ENCODE measurements at places on chromosomes 1 and 21.

DNA sequence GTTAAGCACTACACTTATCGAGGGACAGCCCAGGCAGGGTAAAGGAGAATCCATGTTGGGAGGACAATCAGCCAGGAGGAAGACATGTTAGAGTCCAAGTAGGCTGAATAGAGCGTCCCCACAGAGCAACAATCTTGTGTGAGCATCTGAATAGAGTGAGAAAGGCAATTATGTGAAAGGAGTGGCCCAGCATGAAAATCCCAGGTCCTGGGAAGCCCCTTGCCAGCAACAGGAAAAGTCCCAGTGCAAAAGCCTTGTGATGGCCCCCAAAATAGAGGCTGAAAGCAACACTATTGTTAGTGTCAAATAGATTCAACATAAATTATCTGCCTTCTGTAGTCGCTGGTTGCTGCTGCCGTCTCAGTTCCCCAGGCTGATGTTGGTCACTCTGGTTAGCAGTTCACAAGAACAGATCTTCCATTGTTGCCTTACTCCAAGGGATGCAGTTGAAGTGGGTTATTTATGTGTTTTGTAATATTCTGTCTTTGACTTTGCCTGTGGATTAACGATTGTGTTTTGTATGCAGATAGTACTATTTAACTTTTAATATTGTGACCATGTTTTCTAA is 12.1 kb upstream of the ABL2 start:
- no peak for DNase-seq

- DNase-seq = no peak
Measured at GRCh38 chr1:25461849-25462248, 31.2 kb downstream of the MACO1 start.

GRCh38 chr21:15730484-15731242 is 881 bp downstream of the USP25 start:
- no peak for DNase-seq

- DNase-seq = no peak
Measured at GRCh38 chr21:17989780-17990179, 170.6 kb upstream of the C21orf91 start.

- no peak for DNase-seq
Measured at GRCh38 chr1:3905266-3905952, 5.3 kb upstream of the C1orf174 start.

DNA sequence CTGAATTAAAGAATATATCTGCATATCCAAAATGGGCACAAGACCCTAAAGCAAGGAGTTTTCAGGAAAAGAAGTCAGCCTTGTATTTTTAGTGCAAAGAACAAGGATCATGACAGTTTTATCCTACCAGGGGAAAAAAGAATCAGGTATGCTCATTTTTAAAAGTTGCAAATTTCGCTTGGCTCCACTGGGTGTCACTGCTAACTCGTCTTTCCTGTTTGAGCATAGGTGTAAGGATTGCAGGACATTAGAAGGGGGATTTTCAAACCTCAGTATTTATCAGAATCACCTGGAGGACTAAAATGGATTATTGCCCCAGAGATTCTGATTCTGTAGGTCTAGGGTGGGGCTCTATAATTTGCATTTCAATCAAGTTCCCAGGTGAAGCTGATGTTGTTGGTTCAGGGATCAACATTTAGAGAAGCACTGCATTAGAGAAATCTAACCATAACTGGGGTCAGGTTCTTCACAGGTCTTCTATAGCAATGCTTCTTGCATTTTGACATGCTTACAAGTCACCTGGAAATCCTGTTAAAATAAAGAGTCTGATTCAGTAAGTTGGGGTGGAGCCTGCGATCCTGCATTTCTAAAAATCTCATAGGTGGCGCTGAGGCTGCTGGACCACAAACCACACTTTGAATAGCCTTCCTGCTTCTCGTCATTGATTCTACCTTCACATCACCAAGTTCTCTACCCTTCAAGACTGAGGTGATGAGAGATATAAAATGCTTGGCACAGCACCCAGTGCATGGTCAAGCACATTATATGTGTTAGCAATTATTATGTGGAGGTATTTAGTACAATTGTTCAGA is 39.6 kb downstream of the NUF2 start:
- no peak for DNase-seq

DNA sequence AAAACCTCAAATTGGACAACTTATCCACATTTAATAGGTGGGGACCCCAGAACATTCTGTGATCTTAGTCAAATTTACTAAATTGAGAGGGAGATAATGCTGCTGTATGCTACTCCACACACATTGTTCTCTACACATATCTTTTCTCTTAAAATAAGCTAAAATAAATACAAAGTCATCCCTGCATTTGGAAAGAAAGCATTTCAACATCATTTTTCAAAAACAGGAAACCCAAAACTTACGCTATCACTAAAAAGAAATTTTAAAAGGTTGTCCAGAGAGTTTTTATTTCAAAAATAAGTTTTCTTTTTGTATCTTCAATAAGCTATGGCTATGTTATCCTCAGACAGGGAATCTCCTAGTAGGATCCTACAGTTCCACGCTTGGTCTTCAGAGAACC is 19.5 kb upstream of the OR6N2 start:
- DNase-seq = no peak

DNA sequence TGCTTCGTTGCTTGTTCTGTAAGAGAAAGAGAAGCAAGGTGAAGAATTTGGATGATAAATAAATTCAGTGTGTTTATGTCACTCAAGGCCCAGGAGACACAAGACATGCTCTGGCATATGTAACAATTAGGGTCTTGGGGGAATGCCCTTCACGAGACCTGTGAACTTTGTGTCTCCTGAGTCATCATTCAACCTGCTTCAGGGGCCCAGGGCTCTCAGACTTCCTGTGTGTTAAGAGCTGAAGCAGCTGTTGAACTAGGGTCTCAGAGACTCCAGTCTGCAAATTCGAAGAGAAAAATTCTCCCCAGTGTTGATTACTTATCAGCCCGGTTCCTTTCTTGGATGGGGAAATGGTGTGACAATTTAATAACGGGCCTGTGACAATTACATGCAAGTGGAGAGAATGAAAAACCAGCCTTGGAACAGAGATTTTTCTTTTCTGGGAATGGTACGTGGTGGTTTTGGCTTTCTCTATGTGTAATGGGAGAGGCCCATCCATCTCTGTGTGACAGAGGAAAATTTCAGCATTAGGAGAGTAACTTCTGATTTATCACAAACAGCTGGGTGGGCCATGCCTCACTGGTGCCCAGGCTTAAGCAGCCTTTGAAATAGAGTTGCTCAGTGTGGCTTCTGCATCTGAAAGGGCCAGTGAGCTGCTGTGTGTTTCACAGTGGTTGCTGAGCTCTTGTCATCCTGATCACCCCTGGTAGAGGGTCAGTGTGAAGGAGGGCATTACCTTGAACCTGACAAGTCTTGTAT is 22.4 kb downstream of the HUNK start:
- DNase-seq = no peak

DNA sequence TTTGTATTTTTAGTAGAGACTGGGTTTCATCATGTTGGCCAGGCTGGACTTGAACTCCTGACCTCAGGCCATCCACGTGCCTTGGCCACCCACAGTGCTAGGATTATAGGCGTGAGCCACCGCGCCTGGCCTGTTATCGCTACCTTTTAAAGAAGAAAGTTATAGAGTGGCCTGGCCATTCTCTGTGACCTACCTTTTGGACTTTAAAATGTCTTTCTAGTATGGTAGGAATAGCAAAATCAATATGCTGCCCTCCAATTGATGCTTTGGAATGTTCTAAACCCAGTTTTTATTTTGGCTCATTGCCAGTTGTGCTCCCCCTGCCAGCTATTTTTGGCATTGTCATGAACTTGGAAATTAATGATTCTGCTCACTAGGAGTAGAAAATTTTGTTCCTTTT is 19.9 kb downstream of the HIPK1 start:
- DNase-seq = no peak

DNA sequence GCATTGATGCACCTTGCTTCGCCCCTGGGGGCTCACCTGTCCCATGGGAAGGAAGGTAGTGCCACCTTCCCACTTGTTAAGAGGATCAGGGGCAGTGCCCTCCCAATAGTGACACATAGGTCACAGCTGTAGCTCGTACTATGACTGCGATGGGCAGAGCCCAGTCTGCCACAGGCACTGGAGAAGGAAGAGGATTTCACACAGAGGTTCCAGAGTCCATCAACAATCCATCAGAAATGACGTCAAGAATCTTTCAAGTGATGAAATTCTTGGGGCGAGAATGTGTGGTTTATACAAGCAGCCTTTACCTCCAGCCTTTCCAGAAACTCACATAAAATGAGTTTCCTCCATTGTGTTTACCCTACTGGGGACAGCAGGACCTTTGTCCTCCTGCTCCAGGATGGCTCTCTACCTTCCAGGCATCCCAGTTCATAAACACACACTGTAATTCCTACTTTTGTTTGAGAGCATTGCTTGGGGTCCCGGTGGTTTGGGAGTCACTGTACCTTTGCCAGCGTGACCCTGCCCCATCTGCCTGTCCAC is 260.6 kb upstream of the VAMP3 start:
- no peak for DNase-seq

GRCh38 chr1:98653123-98653522 is 8.4 kb upstream of the SNX7 start:
- no peak for DNase-seq

DNA sequence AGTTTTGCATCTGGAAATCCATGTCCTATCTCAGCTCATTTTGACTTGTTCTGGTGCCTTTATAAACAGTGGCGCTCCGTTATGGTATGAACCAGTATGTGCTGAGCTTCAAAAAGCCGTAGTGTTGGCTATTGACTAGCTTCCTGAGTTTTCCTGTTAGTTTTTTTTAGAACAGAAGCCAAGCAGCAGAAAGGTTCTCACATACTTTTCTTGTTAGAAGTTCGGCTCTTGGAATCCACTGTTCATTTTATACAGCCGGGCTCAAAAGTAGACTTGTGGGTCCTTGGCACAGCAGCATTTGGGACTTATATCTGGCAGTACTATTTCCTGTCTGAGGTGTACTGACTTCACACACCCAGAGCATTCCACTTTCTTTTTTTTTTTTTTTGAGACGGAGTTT is 63.8 kb downstream of the TBCE start:
- no peak for DNase-seq

GRCh38 chr21:36744560-36745231 is 45.8 kb downstream of the SIM2 start:
- DNase-seq = no peak

- no peak for DNase-seq
Measured at GRCh38 chr21:45611939-45612664, 31.4 kb upstream of the PCBP3 start.

- no peak for DNase-seq
Measured at GRCh38 chr1:236786453-236786852, 8.6 kb upstream of the MTR start.

GRCh38 chr1:61368876-61369275 is 286.5 kb downstream of the NFIA start:
- DNase-seq = no peak

DNA sequence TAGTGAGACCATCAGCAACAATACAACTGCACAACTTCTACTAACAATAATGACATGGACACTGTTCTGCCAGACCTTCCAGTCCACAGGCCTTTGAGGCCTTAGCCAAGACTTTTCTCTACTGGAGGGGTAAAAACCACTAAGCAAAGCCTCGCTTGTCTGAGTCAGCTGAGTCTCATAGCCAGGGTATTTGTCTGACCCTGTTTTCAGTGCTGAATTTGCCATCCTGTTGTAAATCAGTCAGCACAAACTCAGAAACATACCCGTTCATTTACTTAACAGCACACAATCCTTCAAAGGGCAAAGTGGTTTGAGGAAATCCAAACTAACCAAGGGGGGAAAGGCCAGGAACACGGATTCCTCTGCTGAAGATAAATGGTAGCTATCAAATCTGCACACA is 537.8 kb downstream of the SMYD3 start:
- DNase-seq = no peak

- DNase-seq = no peak
Measured at GRCh38 chr1:154178911-154179811, 12.7 kb downstream of the TPM3 start.

GRCh38 chr1:22288593-22289241 is 145.8 kb upstream of the WNT4 start:
- DNase-seq = no peak

DNA sequence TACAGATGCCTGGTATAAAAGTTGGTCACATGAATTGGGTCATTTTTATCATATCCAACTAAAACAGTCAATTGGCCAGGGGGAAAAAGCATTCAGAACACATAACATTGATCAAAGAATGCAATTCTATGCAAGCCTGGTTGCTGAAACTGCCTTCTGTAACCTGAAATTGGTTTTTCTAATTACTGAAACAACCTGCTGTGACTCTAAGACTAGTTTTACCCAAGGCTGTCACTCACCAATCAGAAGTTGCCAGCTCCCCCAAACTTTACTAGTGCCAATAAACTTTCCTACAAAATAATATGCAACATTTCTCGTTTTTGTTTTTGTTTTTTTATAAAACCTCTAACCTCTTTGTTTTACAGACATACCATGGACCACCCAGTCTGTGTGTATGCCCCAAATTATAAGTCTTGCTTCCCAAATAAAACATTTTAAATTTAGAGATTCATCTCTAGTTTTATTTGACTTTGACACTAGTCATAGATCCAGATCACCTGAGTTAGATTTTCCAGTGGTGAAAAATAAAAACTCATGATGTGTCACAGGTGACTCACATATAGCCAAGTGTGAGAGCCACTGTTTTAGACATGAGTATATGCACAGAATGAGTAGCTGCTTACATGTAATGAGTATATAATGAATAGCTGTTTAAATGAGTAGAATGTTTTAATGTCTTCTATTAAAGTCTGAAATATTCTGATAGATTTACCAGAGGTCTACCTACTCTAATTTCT is 64.2 kb upstream of the CR2 start:
- DNase-seq = no peak
